A549 (cell line): ENCODE measurements at places on chromosomes 3 and 15. TPM values are rescaled to one million over a fixed set of nuclear protein-coding genes. Genes with fewer than 3 reads are reported as not detected.
A peak's percentile ranks its signal among the peaks of the same experiment; 100 is the strongest.

The CASR gene
- not detected in 3 replicates for polyA plus RNA-seq

The ESYT3 gene
- polyA plus RNA-seq: 1.1 to 1.7 TPM (median 1.2 TPM) in 3 replicates

The SPCS1 gene
- 181 to 184 TPM (median 183 TPM) in 3 replicates for polyA plus RNA-seq

The MORC1 gene
- polyA plus RNA-seq: not detected in 3 replicates

The LMAN1L gene
- polyA plus RNA-seq: not detected in 3 replicates

The EFCC1 gene
- not detected in 3 replicates for polyA plus RNA-seq

The CHRNA3 gene
- 0.18 to 0.27 TPM (median 0.22 TPM) in 3 replicates for polyA plus RNA-seq

DNA sequence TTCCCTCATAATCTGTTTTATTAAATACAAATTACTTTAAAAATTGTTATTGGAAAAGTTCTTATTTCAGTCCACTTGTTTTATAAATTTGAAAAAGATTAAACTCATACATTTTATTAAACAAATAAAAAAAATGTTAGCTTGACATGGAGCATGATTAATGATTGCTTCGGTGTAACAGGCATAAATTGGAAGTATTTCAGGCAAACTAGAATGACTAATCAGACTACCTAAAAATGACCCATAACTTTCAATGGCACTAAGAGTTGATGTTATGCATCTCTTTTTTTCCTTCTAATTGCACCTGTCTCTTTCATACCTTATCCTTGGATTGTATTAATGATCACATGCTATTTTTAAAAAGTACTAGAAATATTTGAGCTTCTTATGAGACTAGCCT is 343.3 kb downstream of the ZNF385D start:
- no peak for DNase-seq

DNA sequence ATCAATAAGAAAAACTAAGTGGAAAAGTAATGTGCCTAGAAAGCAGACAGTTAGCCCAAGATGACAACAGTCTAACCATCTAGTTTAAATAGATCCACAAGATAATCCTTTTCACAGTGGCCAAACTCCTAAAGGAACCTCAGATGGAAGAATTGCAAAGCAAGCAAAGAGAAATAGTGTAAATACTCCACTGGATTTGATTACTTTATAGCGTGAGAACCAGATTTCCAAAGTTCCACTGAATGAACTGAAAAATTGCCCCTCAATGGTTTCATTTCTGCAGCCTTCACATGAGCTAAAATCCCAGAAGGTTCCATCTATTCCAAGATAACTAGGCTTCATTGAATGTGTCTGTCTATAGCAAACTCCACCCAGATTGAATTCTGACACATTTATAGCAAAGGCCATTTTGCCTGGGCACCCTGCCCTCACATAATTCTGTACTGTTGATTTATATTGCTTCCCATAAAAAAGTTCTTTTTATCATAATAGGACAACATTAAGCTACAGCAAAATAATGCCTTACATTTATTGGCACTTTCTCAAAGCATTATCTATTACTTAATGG is 129.7 kb upstream of the THBS1 start:
- no peak for DNase-seq

- no peak for DNase-seq
Measured at GRCh38 chr3:172104471-172105072, 65.2 kb downstream of the FNDC3B start.

DNA sequence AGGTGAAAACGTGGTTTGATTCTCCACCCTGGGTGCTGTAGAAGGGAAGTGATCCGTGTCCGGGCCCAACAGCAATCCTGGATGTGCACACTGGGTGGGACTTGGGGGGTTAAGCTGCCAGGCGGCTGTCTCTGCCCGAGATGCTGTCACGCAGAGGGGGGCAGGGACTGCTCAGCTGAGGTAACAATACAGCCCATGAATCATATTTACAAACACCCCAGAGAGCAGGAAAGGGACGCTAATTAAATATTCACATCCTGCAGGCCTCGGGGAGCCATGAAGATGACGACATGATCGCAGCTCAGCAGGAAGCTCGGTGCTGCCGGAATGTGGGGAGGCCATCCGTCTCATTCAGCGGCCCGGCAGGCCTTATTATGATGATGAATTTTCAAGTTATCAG is 17.9 kb upstream of the CRABP1 start:
- no peak for DNase-seq

DNA sequence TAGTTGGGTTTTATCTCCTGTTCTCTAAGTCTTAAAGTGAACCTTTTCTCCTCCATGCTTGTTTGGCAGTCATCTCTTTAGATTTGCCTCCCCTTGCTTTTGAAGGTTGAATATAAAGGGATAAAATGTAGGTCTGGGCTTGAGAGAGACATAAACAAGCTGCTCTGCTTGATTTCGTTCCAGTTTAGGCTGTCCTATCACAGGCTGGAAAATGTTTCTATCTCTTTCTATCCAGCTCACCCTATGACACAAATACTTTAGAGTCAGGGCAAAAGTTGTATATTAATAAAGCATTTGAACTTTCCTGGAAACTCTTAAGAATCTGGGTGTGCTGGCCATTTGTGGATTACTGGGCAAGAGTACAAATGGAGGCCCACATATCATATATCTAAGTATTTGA is 29.5 kb upstream of the ZBBX start:
- no peak for DNase-seq

GRCh38 chr3:52609316-52609815 is 73.0 kb downstream of the UQCC5 start:
- DNase-seq: no peak

DNA sequence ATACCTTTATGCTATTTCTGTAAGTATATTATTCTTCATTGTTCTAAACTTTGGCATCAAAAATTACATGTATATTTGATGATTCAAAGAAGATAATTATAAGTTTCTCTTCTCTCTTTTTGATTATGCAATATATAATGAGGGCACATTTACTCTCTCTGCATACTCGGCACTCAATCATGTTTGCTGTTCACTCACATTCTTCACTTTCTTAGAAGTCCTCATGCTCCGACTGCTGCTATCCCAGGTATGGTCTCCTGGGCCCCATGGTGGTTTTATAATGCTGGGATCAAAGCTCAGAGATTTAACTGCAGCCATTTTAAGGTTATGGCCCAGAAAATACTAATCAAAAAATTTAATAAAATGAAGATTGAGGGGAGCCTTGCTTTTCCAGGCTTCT is 529.7 kb upstream of the IL12A start:
- DNase-seq: no peak

DNA sequence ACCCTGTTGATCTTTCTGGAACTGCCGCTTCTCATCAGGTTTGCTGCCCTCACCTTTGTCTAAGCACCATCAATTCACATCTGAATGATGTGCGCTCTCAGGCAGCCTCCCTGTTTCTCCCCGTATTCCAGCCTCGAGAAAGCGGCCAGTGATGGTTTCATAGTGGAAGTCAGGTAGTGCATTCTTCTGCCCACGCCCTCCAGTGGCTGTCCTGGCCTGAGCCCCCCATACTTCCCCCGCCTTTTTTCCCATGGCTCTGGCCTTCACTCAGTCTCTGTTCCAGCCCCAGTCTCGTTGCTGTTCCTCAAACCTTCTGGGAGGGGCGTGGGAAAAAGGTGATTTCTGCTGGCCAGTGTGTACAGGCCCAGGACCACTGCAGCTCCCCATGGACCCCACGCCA is 101.3 kb downstream of the ASB7 start:
- no peak for DNase-seq

GRCh38 chr15:34436126-34436955 is 1.3 kb downstream of the GOLGA8A start:
- no peak for DNase-seq

GRCh38 chr15:50353251-50353974 is 1.6 kb downstream of the GABPB1 start:
- DNase-seq: peak; percentile 17

GRCh38 chr3:125433611-125434041 is 58.5 kb upstream of the ZNF148 start:
- DNase-seq: no peak

DNA sequence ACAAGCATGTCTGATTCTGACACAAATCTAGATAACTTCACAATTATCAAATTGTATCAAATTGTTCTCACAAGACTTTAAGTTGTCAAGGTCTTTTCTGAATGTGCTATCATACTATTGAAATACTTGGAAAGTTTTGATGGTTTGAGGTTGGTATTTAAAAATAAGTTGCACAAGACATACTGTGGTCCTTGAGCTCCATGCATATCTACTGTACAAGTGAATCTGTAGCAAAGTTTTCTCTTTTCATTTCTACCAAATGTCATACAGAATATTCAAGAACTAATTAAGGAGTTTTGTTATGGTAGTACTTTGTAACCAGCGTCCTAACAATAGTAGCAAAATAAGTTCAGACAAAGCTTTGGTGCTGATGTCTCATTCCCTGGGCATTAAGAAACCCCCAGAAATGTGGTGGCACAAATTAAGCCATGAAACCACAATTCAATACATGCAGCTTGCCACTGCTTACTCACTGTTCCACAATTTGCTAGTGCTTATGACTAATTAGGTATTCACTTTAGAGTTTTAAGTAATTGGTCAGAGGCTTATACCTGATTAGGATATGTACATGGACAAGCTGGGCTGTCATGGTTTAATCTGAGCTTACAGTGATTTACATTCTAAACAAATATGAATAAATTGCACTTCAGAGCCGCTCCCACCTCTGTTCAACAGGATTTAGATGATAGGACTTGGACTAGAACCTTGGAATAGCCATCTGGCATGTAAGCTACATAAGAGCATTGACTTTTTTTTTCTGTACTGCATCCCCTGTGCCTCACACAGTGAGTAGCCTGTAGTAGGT is 8.8 kb downstream of the TBC1D23 start:
- DNase-seq: no peak

- no peak for DNase-seq
Measured at GRCh38 chr3:26018889-26019288, 229.0 kb downstream of the OXSM start.

DNA sequence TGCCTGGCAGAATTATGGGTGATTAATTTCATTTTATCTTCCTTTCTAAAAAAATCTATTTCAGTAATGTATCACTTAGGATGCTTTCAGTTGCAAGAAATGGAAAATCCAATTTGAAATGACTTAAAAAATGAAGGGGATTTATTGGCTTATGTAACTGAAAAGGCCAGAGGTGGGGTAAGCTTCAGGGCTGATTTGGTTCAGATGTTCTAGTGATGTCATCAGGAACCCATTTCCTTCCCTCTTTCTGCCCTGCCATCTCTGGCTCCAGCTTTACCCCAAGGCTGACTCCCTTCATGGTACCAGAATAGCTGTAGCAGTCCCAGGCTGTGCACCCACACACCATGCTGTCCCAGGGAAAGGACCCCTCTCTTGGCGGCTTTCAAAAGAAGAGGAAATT is 18.5 kb upstream of the REC114 start:
- no peak for DNase-seq

- DNase-seq: no peak
Measured at GRCh38 chr3:66586853-66587252, 86.0 kb upstream of the LRIG1 start.

GRCh38 chr3:78912687-78913086 is 855.1 kb downstream of the ROBO1 start:
- no peak for DNase-seq

GRCh38 chr15:68987676-68988075 is 26.8 kb upstream of the NOX5 start:
- DNase-seq: no peak

GRCh38 chr3:54312156-54312899 is 190.0 kb downstream of the CACNA2D3 start:
- DNase-seq: no peak
